ENCODE measurements at places on chromosomes 4 and X.

- no peak for DNase-seq
Observed at GRCh38 chr4:186712690-186713089, 11.0 kb downstream of the FAT1 start.

GRCh38 chrX:118627084-118627758, 100.2 kb upstream of the IL13RA1 start:
- DNase-seq: no peak

GRCh38 chr4:1291996-1292702, 2.5 kb downstream of the MAEA start:
- DNase-seq: no peak

DNA sequence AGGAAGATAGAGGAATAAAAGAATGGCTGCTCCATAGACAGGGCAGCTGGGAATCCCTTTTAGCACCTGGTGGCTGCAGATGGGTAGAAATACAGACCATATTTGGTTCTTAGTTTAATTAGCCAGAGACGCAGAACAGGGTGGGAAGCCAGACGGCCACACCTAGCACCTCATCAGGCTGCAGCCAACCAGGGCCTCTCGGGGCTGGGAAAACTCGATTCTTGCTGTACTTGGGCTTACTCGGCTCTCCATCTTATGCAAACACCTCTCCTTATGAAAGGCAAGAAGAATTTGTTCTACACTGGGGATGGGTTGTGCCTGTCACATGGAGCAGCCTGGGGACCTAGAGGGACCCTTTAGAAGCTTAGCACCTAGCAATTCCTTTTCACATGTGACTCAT, 19.7 kb downstream of the IRAK1 start:
- DNase-seq: no peak

DNA sequence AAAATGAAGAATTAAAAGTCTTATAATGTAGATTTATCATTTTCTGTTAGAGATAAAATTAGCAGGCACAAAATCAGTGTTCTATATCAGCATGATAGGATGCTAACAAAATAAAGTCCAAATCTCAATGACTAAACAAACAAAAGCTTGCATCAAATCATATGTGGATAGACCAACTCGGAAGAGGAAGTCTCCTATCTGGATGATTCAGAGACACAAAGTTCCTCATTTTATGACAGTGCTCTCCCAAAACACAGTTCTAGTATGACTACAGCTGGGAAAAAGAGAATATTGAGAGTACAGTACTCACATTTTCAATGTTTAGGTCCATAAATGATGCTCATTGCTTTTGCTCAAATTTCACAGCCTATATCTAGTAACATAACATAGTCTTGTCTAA, 376.1 kb upstream of the CTSO start:
- DNase-seq: no peak

DNA sequence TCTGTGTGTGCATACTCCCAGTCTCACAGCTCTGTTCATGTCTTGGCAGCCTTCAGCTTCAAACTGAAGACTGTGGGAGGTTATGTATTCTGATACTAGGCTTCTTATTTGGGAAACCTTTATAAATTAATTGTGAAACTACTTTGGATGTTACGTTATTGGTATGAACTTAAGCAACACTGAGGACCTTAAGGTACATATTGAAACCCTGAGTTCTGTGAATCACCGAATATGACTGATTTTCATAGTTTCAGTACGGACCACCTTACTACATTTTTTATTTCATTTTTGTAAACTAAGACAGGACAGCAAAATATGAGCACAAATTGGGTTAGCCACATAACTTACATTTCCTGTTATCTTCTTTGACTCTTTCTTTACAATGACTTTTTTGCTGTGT, 498.4 kb downstream of the PDGFC start:
- no peak for DNase-seq

Data from CD4-positive, alpha-beta T cell treated with Interleukin-17A for 4 hours (primary cell).